NCI-H1930 (cell line): ENCODE measurements at places on chromosomes 7 and 10.

DNA sequence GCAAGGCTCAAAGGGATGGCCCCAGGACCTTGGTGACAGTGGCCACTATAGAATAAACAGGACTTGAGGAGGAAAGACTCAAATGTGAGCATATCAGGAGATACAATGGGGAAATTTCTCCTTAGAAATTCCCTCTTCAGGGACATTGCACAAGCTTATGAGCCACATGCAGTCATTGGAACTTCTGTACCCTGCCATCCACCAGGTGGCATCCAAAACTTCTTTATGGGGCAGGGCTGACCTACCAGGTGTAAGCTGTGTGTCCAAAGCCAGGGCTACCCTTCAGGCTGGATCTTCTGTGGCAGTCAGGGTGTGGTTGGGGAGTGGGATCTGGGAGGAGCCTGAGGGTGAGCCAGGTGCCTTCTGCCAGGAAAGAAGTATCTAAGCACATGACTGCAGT, 36.6 kb upstream of the LRRC18 start:
- DNase-seq, result no peak

GRCh38 chr10:35244549-35244948, 91.8 kb upstream of the CCNY start:
- no peak for DNase-seq

DNA sequence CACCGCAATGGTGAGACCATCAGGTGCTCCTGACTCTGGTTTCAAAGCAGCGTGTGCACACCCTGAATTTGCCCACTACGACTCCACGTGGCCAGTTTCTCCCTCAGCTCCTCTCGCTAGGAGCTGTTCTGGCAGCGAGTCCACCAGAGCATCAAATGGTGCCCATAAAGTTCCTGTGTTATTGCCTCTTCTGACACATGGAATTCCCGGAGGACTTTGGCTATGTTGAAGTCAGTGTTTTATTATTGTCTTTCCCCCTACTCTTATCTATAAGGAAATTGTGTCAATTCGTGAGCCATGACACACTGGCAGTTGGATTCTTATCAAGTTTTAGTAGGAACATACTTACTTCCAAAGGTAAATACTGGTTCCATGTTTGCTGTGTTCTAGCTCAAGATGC, 53.9 kb upstream of the NPVF start:
- no peak for DNase-seq

DNA sequence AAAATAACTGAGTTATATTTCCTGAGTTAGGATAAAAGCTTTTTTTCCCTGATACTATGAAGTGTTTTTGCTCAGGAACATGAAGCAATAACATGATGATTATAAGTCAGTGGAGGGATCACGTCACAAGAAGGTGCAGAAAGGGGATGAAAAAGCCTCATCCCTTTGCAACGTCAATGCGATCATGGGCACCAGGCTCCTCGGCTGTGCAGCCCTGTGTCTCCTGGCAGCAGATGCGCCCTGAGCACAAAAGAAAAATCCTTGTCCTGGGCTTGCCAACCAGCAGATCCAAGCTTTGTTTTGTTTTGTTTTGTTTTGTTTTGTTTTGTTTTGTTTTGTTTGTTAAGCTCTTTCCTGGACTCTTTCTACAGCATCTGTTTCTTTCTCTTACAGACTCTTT, 103.5 kb upstream of the PRSS1 start:
- no peak for DNase-seq

DNA sequence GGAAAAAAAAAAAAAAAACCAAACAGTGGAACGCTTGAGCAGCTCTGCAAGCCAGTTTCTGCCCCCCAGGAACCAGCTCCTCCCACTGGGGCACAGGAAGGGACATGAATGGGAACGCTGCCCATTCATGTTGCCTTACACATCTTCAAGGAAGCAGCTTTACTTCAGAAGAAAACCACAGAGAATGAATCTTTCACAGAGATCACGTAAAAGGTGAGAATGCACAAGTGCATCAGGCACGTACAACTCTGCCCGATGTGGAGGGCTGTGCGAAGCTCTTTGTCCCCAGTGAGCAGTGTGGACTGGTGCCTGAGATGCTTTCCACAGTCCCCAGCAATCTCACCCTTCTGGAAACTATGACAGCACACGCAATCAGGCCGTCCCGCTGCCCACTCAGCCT, 106.2 kb downstream of the DLG5 start:
- DNase-seq, result no peak

- no peak for DNase-seq
These were observed 19.3 kb downstream of the CDHR3 start for GRCh38 chr7:105982388-105982787.

DNA sequence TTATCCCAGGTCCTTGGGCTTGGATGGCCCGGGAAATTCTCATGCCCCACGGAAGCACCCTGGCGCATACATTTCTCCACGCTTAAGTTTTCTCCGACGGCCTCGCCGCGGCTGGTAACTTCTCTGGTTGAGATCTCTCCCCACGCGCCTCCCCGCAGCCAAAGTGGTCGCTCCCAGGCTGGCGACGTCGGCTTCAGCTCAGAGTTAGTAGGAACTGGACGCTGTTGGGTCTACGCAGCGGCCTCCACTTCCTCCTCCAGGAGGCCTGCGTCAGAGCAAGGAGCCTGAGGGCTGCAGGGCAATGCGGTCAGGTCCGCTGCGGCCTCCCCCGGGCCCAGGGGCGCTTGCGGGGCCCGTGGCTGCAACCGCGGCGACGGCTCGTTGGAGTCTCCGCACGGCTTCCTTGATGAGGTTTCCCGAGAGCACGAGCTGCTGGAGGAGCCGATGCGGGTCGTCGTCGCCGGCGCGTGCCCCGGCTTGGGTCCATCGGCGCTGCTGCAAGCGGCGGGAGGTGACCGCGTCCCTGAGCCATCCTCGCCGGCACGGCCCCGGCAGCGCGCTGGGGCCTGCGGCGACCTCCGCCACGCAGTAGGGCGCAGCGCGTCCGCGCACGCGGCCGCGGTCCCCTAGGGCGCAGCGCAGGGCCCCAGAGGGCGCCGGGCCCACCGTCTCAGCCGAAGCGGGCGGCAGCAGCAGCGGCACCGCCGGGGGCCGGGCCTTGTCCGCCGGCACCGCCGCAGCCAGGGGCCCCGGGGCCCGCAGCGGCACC, 744 bp downstream of the FRAT2 start:
- no peak for DNase-seq

DNA sequence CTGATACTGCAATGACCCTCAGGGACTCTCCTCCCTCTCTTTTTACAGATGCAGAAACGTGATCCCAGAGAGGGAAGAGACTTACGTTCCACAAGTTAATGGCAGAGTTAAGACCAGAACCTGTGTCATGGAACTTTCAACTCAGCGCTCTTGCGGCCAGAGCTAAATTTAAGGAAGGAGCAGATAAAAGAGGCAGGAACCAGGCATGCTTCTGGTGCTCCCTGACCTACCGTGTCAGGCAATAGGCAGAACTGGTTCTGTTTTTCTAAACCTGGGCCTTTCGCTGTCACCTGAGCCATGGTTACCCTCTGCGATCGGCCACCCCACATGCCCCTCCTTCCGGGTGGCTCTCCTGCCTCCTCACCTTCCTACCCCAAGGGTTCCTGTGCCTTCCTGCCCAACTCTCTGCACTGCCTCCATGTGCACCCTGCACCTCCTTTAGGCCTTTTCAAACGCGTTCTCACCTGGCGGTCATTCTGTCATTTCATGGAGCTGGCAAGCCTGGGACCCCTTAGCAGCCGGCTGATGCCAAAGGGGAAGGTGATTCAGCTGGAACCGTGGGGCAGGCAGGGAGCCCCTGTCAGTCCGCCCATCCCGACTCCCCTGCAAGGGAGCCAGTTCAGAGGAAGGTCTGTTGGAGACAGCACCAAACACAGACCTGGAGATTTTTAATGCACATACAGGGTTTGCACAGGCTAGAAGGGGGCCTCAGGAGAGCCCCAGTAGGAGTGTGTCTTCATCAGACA, 7.7 kb upstream of the GBX1 start:
- no peak for DNase-seq

DNA sequence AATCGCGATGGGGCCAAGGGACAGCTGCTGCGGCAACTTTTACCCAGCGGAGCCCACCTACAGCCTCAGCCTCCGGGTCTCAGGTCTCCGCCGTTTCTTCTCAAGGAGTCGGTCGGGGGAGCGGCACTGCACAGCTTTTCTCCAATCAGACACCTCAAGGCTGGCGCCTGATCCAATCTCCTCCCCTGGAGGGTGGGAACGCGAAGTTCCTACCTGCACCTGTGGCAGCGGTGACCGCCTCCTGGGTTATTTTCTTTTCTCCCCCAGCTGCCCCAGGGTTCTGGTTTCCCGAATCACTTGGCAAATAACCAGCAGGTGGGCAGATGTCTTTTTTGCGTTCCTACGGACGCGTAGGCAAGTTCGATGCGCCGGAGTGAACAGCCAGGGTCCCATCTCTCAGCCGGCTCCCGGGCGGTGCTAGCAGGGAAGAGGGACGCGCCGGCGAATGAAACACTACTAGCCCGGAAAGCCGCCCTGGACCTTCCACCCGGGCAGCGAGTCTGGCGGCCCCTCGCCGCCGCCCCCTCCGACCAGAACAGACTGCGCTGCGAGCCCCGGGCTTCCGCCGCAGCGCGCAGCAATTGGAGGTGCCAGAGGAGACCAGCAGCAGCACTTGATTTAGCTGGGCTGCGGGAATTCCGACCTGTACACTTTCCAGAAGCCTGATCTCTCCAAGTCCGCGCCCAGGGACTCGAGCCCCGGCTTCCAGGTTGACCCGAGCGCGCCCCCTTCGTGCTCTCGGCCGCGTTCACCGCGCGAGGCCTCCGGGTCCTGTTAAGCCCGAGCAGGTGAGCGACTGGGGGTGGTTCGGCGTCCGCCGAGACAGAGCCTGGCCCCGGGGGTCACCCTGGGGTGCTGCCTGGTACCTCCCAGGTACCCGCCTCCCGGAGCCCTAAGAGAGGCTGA, at the start of gene PRR15:
Gene PRR15 (plus strand): TSS at position 246 of the 906 bp plus-strand sequence. CDS start 2,495 bp downstream, outside the sequence.
- no peak for DNase-seq

GRCh38 chr7:74082770-74083116, 861 bp upstream of the LIMK1 start:
- DNase-seq, result no peak

GRCh38 chr10:69899727-69900595, 98.3 kb downstream of the COL13A1 start:
- DNase-seq, result no peak
